ENCODE measurements at places on chromosomes 5 and 9.

DNA sequence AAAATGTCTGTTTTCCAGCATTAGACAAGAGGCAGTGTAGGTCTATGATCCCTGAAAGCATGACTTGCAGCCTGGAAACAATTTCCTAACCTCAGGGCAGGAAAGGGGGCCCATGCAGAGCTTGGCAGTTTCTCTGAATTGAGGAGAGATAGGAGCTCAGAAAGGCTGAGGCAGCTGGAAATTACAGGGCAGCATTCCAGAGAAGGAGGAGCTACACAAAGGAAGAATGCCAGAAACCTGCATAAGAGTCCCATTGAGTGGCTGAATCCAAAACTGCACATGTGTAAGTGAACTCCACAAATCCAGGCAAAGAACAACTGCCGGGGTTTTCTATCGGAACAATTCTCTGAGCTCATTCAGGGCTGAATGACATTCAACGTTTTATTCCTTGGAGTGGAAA lies 346.8 kb downstream of the PIK3R1 start:
- peak; percentile 43 for DNase-seq

DNA sequence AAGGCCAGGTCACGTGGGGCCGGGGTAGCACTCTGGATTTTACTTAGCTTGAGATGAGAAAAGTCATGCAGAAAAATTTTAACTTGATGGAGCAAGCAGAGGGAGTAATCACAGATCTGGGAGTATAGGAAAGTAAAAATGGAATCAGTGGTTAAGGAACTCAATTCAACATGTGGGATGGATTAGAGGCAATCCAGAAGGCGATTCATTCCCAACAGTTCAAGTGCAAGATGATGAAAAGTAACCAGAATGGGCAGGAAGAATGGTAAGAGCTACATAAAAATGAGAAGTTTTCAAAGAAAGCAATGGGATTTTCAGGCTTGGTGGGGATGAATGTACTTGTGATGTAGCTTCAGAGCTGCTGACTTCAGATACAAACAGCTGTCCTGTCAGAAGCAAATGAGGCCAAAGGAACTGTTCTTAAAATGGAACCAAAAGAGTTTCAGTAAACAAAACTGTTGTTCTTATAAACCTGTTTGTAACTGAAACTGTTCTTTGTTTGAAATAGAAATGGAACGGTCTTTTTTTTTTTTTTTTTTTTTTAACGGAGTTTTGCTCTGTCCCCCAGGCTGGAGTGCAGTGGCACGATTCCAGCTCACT lies 5.6 kb upstream of the SEC24A start:
- no peak for DNase-seq

GRCh38 chr5:168295574-168296201 lies 4.2 kb downstream of the WWC1 start:
- peak; percentile 79 for DNase-seq

DNA sequence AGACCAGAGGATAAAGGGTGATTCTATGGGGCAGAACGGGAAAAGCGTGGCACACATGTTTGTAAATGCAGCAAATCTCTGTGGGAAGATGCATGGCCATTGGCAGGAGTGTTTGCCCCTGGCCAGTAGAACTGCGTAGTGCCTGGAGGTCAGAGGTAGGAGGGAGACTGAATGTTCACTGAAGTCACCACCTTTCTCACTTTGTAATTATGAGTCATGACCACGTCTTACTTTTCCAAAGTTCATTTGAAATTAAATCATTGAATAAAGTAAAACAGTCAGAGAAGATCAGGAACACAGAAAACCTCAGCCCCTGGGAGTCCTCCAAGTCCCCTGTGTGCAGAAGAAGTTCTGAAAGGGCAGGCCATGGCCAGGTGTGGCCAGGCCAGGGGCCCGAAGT lies 4.6 kb downstream of the PTGES start:
- no peak for DNase-seq

GRCh38 chr5:148980731-148981130 lies 82.1 kb downstream of the SH3TC2 start:
- no peak for DNase-seq

DNA sequence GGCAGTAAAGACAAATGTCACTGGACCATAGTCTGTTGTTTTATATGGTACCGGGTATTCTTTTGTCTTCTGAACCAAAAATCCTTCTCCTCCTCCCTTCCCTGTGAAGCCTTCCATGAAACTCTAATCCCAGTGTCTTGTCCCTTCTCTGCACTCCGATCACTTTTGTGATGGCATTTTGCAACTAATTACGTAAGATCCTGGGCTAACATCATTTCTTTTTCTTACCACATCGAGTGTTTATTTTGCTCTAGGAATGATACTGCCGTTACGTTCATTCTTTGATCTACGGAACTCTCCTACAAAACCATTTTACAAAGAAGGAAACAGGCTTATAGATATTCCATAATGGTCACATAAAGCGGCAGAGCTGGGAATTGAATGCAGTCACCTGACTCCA lies 33.7 kb downstream of the SNX18 start:
- no peak for DNase-seq

- no peak for DNase-seq
Measured at GRCh38 chr9:86557063-86557766, 203.0 kb upstream of the TUT7 start.

DNA sequence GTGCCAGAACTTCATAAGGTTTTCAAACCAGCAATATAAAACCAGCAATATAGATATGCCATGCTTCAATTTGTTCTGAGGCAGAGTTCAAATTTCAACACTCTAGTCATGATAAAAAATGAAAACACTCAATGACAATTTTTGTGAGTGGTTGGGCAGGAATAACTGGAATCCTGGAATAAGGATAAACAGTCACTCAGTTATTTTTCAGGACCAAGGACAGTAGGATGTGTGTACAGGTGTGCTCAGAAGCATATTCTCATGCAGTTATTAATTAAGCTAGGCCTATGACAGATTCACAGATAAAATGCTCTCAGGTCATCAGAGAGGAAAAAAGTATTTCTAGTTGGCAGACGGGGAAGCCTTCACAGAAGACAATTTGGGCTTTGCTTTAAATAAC lies 117.3 kb upstream of the PPP2R2B start:
- DNase-seq = no peak

DNA sequence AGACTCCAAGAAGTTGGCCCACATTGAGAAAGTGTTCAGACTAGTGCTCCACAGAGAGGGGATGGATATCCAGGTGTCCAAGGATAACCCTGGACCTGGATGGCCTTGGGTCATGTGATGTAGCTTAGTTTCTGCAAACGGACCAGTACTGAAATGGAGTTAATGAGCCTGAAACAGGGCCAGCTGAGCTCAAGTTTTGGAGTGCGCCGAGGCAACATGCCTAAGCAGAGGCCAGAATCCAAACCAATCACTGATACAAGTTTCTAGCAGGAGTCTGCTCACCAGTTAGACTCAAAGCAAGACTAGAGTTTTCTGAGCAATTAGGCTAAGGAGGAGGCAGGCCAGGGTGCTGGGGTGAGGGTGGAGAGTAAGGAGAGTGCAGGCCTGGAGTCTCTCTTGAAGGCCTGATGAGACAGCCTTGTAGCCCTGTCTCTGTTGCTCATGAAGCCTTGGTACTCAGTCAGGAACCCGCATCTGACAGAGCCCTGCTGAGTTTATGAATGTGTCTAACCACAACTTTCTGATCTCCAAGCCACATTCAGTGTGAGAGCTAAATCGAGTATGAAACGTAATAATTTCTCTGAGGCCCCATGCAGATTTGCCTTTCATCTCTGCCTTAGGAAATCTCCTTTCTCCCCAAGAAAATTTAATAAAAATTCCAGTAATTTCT lies 68.9 kb upstream of the EQTN start:
- DNase-seq = peak; percentile 95

DNA sequence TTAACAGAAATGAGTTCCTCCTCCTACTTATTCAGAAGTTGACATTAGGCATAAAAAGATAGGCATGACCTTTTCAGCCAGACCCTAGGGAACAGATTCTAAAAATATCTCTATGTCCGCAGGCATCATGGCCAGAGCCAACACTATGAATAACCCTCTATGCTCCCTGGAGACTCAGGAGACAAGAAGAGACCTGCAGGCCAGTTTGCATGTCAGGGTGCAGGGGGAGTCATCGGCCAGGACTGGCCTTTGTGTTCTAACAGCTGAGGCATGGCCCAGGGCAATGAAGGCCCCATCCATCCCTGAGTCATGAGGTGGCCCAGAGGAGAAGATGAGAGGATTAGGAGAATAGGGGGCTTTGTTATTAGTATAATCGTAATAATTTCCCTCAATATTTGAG lies 93.8 kb downstream of the TMEM215 start:
- DNase-seq = no peak

DNA sequence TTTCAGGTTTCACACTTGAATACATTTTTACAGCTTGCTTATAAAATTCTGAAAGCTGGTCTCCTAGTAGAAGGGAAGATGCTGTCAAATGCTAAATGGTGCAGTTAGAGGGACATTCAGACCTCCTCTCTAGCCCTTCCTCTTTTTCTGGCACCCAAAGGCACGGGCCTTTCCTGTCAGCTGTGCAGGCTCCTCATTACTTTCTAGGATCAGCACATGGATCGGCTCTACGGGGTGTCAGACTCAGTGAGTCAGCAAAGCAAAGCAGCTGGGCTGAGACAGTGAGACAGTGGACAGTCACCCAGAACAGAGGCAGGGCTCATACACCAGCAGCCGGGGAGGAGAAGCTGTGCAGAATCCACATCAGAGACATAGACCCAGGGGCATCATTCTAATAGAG lies 80.0 kb upstream of the TNC start:
- no peak for DNase-seq

DNA sequence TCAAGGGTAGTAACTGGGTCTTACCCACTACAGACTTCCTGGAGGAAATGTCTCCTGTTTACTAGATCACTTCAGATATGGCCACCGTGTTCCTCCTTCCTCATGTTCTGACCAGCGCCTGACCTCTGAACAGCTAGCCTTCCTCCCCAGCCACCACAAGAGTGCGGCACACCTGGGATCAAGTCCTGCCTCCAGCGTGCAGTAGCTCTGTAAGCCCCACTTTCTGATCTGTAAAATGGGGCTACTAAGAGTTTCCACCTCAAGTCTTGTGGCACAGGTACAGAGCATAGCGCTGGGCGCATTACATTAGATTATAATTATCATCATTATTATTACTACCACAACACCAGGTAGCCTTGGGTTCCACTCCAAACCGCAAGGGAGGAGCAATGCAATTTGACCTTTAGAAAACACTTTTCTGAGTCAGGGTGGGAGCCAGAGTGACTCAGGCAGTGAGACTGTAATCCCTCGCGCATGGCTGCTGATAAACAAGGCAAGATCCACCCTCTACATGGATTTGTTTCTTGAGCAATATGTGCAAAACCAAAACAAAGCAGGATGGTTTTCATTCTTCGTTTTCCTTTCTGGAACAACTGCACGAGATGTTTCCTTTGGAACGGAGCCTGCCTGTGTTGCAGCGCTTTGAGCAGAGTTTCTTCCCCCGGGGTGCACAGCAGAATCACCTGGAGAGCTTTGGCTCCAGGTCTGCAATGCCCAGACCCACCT lies 65.0 kb upstream of the ANGPTL2 start:
- peak; percentile 96 for DNase-seq

DNA sequence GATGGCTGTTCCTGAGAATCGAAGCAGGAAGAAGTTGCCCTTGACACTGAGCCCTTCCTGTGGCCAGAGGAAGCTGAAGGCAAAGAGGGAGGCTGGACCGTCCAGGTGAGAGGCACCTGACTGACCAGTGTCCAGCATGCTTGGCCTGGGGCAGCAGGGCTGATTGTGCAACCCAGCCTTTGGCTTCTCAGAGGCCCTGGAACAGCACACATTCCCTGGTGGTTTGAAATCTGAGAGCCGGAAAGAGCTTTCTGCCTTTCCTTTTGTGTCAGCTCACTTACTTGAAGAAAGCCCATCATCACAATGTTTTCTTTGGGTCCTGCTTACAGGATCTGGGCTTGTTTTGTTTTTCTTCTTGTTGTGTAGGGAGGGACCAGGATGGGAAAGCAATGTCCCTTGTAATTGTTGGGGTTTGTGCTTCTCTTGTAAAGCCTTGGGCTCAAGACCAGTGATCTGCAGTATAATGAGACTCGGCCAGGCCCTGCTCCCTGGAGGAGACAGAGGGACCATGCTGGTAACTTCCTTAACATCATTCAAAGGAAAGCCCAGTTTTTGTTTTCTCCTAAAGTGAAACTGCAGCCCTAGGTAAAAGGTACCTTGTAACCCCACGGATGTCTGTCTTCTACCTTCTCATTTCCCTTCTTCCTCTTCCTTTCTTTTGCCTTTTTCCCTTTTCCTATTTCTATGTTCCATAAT lies 213.7 kb downstream of the NXNL2 start:
- DNase-seq = no peak

DNA sequence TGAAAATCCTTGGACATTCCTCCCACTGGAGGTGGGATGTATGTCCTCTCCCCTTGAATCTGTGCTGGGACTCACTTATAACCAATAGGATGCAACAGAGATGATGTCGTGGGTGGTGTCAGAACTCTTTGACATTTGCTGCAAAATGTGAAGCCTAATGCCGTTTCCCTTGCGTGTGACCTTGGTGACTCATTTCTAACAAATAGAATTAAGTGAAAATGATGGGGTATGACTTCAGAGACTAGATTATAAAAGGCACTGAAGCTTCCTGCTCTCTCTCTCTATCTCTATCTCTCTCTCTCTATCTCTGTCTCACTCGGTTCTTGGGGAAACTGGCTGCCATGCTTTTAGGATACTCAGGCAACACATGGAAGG lies 126.1 kb upstream of the STC2 start:
- DNase-seq = no peak

DNA sequence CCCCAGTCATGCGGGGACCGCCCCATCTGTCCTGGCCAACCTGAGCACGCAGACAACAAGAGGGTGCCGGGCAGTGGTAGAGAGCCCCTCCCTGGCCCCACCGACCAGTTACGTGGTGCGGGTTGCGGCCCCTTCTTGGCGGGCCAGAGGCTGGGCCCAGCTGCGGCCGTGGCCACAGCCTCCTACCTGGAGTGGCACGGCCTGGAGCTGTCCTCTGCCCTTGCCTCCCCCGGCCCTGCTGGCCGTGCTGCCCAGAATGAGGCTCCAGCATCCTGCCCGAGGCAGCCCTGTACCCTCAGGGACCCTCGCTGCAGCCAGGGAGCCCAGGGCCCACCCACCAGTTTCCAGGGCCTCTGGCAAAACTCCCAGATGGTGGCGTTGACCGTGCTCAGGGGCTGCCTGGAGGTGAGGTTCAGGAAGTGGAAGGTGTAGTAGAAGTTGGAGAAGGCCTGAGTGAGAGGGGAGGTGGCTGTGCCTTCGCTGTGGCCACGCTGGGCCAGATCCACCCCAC lies 5.7 kb downstream of the ENTPD8 start:
- no peak for DNase-seq

- no peak for DNase-seq
Measured at GRCh38 chr5:86837610-86838009, 219.9 kb downstream of the COX7C start.

GRCh38 chr9:92711146-92711545 lies 41.2 kb upstream of the IPPK start:
- DNase-seq = no peak

All from astrocyte of the cerebellum (primary cell).